Activated naive CD4-positive, alpha-beta T cell treated with anti-CD3 and anti-CD28 coated beads, Interleukin-2, amount 50 U/mL, for 72 hours (primary cell): ENCODE measurements at places on chromosomes 13 and 19. TPM values are rescaled to one million over a fixed set of nuclear protein-coding genes. Genes with fewer than 3 reads are reported as not detected.

DNA sequence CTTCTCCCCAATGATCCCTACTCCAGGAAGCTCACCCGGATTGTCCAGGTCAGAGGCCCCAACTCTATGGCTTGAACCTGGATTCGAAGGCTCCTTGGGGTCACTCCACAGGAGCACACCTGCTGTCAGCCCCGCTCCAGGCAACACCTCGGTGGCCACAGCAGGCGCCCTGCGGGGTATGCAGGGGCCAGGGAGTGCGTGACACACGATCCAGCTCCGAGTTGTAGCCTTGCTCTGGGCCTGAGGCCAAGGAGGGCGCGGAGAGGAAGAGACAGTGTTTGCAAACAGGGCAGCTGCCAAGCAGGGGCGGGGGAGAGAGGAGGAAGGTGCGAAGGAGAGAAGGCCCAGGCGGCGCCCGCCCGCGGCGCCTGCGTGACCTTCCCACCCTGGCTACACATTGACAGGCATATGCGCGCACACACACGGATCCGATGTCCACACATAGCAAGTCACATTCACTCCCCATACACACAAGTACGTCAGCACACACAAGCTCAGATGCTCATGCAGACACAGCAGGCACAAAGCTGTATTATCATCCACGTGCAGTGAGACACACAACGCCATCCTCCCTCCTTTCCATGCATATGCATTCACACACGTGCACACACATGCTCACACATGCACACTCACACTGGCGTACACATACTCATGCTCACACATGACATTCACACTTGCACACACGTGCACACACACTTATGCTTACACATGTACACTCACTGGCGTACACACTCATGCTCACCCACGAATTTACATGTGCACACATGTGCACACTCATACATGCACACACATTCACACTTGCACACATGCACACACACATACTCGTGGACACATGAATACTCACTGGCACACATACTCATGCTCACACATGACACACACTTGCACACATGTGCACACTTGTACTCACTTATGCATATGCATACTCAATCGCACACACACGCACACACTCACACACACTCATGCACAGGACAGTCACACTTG, 10.4 kb downstream of the SBK2 start:
- no peak for DNase-seq

- DNase-seq, result no peak
Measured at GRCh38 chr13:69828527-69828926, 279.1 kb upstream of the ATXN8OS start.

DNA sequence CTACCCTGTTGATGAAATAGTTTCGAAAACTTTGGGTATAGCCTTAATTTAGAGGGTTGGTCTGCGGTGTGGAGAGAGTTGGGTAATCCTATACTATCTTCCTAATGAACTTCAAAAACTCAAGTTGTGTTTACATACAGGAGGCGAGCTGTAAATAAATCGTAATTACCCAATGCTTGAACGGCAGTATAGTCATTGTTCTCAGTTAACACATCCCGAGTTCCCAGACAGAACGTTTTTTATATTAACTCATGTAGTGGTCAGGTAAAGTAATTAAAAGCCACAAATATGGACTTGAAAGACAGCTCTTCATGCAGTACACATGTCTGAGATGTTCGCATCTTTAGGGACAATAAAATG, 1.5 kb downstream of the PDS5B start:
- DNase-seq, result no peak

The RAB3D gene
- 3.9 TPM for total RNA-seq

The ZNF563 gene
- 10.8 TPM for total RNA-seq

The SEMA6B gene
- total RNA-seq, result not detected

The SLC17A7 gene
- 0.33 TPM for total RNA-seq

- DNase-seq, result no peak
Measured at GRCh38 chr13:74570834-74571233, 436.6 kb upstream of the KLF12 start.

DNA sequence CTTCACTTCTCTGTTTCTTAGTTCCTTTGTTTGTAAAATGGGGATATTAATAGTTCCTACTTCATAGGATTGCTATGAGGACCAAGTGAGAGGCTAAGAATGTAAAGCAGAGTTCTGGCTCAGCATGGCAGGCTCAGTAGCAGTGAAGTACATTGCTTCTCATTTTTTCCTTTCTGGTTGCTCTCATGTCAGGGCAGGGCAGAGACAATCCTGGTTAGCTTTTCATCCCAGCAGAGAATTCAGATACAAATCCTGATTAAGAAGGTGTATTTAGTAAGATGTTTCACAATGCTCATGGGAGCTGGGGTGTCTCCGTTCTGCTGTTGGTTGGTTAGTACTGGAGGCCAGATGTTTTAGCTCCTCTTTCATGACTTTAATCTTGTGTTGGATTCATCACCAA, 42.9 kb downstream of the WASF3 start:
- no peak for DNase-seq

The C1QTNF9 gene
- not detected for total RNA-seq

The MEGF8 gene
- total RNA-seq, result 2.1 TPM

DNA sequence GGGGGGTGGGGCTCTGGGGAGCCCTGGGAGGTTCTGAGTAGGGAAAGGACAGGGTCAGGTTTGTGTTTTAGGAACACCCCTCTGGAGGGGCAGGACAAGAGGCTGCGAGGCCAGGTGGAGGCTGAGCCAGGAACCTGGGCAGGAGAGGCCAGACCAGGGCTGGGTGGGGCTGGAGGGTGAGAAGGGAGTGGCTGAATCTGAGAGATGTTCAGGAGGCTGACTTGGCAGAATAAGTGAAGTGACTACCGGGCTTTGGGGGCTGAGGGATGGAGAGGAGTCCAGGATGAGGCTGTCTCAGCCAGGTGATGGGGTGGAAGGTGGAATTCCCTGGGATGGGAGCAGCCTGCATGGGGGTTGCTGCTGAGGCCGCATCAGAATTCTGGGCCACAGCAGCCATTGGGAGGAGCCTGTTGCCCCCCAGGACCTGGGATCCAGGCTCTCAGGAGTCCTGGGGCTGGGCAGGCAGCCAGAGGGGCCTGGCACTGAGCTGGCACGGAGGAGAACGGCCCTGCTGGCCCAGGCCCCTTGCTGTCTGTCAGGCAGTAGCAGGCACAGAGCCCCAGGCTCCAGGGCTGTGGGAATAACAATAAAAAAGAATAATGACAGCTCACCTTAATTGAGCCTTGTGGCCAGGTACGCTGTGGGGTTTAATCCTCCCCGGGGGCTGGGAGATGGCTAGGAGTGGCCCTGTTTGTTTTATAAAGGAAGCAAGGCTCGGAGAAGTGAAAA, 3.3 kb downstream of the PPP5C start:
- no peak for DNase-seq

The GPR12 gene
- total RNA-seq, result not detected

GRCh38 chr19:14394167-14394566, 12.9 kb downstream of the ADGRE5 start:
- no peak for DNase-seq

The ADGRE1 gene
- 12.1 TPM for total RNA-seq

The CAMSAP3 gene
- total RNA-seq, result 0.07 TPM

The ZNF541 gene
- 0.31 TPM for total RNA-seq

DNA sequence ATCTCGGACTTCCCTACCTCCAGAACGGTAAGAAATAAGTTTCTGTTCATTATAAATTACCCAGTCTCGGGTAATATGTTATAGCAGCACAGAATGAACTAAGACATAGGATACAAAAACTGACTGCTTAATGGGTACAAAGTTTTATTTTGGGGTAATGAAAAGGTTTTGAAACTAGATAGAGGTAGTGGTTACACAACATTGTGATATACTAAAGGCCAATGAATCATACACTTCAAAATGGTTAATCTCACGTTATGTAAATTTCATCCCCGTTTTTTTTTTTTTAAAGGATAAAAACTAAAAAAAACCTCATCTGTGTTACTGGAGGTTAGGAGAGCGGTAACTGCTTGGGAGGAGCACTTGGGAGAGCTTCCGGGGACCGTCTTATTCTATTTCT, 23.5 kb downstream of the AKT2 start:
- DNase-seq, result no peak

The NCAN gene
- total RNA-seq, result not detected

- no peak for DNase-seq
Measured at GRCh38 chr19:45322311-45322710, 364 bp downstream of the CKM start.

- DNase-seq, result no peak
Measured at GRCh38 chr19:48806518-48806817, 4.4 kb downstream of the BCAT2 start.

The SPTBN4 gene
- total RNA-seq, result 4.2 TPM

DNA sequence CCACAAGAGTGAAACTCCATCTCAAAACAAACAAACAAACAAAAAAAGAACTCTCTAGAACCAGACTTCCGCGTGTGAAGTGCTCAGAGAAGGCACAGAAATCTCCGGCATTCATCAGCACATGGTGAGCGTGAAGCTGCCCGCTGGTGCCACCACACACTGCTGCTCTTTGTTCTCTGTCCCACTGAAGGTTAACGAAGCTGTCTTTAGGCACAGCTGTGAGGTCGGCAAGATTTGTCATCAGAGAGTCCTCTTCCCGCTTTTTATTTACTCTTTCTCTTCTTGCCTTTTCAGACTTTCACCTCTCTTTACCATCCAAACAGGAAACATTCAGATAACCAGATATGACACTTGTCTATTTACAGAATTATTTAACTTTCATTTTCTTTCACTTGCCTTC, 115.2 kb upstream of the ARGLU1 start:
- DNase-seq, result no peak

DNA sequence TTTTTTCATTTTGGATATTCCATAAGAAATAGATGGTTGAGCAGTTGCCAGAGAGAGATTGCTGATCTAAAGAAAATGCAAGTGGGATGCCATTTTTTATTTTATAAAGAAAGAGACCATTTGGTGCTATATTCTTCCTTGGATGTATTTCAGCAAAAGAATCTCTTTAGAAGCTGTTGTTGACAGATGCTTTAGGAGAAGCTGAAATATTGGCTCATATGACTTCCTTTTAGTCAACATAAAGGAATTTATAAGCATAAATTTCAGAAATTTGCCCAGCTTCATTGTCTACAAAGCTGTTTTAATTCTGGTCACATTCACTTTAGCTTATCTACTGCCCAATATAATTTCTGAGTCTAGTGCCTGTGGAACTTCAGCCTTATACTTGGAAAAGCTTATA, 36.9 kb downstream of the POLR1D start:
- DNase-seq, result no peak

DNA sequence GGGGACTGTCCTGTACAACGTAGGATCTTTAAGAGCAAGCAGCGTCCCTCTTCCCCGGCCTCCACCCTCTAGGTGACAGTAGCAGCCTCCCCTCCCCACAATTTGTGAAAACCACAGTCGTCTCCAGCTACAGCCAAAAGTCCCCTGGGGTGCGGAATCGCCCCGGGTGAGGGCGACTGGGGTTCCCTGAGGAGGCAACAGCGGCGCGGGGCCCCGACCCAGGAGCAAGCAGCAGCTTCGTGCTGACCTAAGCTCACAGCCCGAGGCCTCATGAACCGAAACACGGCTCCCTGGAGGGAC, 322 bp downstream of the ZNF558 start:
- no peak for DNase-seq

- DNase-seq, result no peak
Measured at GRCh38 chr13:38862443-38862842, 128.2 kb downstream of the STOML3 start.

- no peak for DNase-seq
Measured at GRCh38 chr13:43727856-43728255, 58.9 kb downstream of the ENOX1 start.

The FUT1 gene
- total RNA-seq, result not detected

The AKAP11 gene
- 42.3 TPM for total RNA-seq

DNA sequence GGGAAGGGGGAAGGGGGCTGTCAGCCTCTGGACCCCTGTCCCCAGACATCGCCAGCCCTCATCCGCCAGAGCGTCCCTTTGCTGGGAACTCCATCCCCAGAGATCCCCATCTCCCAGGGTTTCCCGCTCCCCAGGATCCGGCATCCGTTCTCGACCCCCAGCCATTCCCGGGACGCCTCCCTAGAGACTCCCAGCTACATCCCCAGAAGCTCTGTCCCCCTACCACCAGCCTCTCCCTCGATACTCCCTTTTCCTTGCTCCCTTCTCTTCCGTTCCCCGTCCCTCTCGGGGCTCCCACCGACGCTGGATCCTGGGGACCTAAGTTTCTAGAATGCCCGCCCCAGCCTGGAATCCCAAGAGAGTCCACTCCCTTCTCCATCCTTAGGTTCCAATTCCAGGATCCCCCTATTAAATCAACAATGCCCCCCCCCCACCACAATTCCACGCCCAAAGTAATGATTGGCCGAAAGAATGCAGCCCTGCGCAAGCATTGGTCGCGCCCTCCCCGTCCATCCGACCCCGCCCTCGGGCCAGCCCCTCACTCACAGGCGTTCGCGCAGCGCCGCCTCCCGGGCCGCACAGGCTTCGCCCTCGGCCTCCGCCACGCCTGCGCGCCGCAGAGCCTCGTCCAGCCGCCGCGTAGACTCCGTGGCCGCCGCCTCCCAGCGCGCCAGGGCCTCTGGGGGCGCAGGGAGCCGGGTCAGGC, 3.2 kb downstream of the CCDC194 start:
- peak; percentile 88 for DNase-seq

- no peak for DNase-seq
Measured at GRCh38 chr19:45866400-45867176, 2.5 kb downstream of the FOXA3 start.

DNA sequence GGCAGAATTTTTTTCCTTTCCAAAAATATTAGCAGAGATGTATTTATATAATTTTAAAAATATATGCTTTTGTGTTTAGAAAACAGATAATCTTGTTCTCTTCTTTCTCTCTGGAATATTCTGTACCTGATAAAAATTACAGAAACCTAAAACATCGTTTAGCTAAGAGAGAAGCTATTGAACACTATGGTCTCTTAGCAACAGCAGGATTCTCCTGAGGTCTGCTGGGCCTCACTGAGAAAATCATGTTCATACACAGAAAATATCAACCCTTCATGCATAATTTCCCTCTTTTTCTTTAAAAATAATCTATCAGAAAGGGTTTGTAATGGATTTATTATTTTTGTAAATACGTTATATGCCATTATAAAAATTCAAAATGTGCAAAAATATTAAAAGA, 242.2 kb downstream of the DCLK1 start:
- no peak for DNase-seq

The FAM83E gene
- total RNA-seq, result 9.1 TPM

- no peak for DNase-seq
Measured at GRCh38 chr19:16377521-16377920, 52.9 kb downstream of the KLF2 start.

DNA sequence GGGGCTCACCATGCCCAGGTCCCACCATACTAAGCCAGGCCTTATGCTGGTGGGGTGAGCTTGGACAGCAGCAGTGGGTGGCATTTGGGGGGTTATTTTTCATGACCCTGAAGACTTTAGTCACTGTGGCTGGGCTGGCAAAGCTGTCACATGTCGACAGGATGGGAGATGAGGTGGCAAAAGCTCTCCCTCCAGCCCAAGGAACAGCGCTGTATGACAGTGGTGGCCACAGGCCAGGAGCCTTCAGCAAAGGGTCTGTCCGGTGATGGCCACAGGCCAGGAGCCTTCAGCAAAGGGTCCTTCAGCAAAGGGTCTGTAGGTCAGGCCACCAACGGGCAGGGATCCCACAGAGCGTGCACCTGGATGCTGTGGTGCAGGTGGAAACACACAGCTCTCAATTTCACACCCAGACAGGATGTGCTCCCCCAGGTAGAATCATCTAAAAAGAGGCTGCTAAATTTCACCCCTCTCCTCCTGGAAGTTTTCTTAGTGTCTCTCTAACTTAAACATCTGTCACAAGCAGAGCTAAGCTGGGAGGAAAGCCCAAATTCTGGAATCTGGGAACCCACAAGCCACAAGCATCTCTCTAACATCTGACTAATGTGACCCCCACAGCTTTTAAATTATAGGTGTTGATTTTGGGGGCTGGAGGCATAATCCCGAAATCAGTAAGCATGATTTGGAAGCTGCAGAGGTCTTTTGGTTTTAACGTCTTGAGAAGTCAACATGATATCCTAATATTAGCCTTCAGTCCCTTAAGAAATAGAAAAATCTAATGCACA, 23.0 kb downstream of the COL4A1 start:
- no peak for DNase-seq

The LMO7 gene
- total RNA-seq, result 12.5 TPM
